Retinal pigment epithelial cell (primary cell): ENCODE measurements at places on chromosomes 6 and 20.

GRCh38 chr6:96235927-96236326 is 220.2 kb downstream of the FUT9 start:
- DNase-seq, result no peak

GRCh38 chr6:135311446-135312200 is 130.5 kb downstream of the MYB start:
- no peak for DNase-seq

DNA sequence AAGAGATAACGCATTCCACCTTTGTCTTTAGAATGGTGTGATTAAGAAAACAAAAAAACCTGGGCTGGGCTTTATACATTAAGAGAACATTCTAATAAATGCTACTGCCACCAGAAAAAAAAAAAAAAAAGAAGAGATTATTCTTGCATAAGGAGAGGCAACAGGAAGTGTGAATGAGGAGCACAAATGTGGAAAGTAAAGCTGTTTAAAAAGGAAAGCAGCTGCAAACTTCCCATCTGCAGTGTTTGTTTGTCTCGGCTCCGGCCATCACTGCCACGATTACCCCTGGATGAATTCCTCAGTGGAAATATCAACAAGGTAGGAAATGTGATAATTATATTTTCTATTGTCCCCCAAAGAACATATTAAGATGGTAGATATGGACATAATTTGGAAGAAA is 223.9 kb downstream of the PHF3 start:
- no peak for DNase-seq

- peak; percentile 9 for DNase-seq
Measured at GRCh38 chr6:78347191-78347916, 520.0 kb upstream of the IRAK1BP1 start.

- no peak for DNase-seq
Measured at GRCh38 chr6:95240514-95240913, 336.8 kb upstream of the MANEA start.

GRCh38 chr6:71410681-71411080 is 122.1 kb downstream of the OGFRL1 start:
- DNase-seq, result no peak

DNA sequence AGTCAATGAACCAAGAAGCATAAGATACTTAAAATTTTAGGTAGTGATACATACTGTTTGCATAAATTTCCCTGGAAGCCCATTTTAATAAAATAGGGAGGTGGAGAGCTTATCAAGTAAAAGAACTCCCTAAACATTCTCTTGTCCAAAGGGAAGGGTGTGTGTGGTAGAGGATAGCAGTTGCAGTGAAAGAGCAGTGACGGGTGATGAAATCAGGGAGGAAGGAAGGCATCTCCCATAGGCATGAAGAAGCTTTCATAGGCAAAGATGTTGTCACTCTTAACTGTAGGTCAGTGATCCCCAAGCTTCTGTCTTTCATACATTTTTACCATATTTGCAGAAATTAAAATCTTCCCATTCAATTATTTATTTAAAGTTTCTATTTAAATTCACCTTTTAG is 60.0 kb upstream of the ZNF831 start:
- DNase-seq, result no peak

GRCh38 chr6:26322645-26323482 is 42.1 kb upstream of the BTN3A2 start:
- DNase-seq, result peak; percentile 46

- no peak for DNase-seq
Measured at GRCh38 chr6:118536478-118536877, 11.6 kb upstream of the PLN start.

DNA sequence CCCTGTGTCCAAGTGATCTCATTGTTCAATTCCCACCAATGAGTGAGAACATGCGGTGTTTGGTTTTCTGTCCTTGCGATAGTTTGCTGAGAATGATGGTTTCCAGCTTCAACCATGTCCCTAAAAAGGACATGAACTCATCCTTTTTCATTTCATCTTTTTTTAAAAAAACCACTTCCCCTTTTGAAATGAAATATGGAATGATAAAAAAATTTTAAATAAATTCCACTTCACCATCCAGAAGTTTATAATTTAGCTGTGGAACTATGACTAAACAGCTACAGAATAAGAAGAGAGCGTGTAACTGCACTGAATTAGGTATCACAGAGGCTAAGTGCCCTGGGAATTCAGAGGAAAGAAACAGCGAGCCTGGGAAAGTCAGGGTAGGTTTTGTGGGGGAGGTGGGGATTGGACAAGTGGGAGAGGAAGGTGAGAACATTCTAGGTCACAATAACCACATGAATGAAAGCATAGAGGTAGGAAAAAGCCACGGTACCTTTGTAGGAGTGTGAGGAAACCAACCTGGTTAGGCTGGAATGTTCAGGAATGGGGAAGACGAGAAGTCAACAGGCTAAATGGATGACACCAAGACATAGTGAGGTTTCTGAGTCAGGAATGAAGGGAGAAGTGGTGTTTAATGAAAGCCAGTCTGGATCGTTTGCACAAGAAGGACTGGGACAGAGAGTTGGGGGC is 11.0 kb downstream of the TRIM10 start:
- DNase-seq, result no peak

DNA sequence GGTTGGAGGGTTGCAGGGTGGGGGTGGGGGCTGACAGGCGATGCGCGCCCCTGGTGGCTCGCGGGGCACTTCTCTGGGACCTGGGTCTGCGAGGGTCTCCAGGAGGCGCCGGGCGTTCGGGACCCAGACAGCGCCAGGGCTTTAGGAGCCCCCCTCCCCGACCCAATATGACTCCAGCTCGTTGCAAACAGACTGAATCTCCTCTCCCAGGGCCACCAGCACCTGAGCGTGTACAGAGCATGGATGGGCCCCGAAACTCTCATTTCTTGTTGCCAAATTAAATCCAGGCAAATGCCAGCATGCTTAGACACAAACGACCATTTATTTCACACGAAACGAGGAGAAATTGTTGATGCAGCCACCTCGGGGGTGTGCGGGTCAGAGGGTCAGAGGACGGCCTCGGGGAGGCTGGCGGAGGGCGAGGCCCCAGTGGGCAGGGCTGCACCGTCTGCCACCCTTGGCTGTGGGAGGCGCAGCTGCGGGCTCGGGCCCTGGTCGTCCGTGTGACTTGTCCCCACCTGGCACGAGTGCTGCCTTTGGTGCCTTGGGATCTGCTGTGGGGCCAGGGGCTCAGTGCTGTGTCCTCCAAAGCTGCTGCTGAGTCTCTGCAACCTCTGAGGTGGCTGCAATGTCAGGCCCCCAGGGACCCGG is 20.9 kb upstream of the GATA5 start:
- no peak for DNase-seq

DNA sequence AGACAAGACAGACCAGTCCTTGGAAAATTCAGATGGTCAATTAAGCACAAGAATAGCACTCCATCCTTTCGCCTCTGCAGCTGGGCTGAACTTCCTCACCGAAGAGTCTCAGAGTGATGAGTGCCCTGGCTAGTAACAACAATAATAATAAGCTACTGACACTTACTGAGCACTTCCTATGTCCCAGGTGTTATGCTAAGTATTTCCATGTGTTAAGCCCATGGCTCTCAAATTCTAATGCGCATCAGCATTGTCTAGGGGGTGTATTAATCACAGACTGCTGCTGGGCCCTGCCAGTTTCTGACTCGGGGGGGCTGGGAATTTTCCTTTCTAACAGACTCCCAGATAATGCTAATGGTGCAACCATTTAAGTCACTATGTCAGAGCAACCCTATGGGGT is 118.2 kb upstream of the LRFN2 start:
- no peak for DNase-seq

DNA sequence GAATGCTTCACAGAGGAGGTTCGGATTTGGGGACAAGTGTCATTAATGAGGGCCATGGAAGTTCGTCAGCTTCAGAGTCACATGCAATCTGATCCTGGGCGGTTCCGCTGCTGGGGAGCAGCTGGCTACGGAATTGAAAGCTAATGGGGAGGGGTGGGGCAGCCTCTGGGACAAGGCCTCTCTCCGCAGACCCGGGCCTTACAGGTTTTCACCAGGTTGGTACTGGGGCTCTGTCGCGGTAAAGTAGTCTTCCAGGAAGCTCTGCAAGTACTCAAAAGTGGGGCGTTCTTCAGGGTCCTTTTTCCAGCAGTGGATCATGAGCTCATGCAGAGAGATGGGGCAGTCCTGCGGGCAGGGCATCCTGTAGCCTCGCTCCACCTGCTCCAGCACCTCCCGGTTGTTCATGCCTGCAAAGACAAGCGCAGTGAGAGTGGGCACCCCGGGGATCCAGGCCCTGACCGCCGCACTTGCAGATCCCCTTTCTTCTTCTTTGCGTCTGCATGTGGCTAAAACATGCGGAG is 55.9 kb upstream of the TRAF3IP2 start:
- DNase-seq, result no peak

DNA sequence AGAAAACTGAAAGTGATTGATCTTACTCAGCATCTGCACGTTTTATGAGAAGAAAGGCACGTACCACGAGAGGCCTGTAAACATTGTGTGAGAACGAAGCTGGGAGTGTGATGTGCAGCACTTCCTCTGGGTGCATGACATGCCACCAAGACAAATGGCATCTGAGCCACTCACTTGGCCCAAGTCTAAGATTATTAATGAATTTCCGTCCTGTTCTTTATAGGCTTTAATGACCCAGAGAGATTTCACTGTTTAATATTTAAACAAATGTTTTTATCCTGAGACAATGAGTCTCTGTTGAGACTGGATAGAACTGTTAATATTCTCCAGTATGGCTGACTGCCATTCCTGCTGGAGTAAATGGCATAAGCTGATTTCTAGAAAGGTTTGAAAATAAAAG is 172.6 kb upstream of the PHACTR1 start:
- DNase-seq, result no peak

DNA sequence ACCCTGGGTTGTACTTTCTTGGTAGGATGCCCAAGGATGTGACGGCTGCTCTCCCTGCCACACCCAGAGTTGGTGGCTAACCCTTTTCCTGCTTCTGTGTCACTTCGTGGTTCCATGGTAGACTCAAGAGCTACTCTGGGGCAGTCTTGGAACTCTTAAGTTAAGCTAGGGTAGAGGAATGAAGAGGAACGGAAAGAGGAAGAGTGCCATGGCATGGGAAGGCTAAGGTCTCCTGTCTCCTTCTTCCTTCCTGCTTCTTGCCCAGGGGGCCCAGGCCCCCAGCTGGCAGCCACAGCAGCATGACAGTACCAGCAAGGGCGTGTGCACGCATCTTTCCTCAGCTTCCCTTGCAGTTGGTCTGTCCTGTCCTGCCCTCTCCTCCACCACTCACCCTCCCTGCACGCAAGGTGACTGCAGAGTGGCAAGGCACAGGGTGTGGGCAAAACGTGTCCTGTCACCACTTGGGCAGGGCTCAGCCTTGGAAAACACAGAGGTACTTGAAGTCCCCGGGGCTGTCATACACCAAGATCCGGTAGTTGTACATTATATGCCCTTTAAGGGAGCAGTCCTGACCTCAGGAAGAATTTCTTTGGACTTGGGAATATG is 39.8 kb upstream of the TGM3 start:
- no peak for DNase-seq

- no peak for DNase-seq
Measured at GRCh38 chr20:34220561-34220960, 20.7 kb upstream of the ASIP start.

- no peak for DNase-seq
Measured at GRCh38 chr6:56689663-56690062, 47.0 kb upstream of the DST start.

DNA sequence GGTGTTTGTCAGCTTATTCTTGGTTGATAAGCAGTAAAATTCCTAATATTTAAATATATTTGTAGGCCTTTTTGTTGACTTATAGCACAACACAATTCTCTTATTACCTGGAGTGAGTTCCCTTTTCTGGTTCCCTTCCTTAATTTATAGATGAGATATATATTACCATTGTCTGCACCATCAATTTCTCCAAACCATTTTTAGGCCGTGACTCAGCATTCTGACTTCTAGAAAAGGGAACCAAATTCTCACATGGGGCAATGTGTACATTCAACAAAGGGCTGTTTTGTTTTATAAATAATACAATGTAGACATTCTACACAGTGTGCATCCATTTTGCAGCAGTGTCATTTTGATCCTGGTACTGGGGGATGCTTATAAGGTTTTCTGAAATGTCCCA is 52.8 kb downstream of the NCOA7 start:
- DNase-seq, result no peak

GRCh38 chr20:42961771-42962170 is 227.9 kb downstream of the PTPRT start:
- no peak for DNase-seq

DNA sequence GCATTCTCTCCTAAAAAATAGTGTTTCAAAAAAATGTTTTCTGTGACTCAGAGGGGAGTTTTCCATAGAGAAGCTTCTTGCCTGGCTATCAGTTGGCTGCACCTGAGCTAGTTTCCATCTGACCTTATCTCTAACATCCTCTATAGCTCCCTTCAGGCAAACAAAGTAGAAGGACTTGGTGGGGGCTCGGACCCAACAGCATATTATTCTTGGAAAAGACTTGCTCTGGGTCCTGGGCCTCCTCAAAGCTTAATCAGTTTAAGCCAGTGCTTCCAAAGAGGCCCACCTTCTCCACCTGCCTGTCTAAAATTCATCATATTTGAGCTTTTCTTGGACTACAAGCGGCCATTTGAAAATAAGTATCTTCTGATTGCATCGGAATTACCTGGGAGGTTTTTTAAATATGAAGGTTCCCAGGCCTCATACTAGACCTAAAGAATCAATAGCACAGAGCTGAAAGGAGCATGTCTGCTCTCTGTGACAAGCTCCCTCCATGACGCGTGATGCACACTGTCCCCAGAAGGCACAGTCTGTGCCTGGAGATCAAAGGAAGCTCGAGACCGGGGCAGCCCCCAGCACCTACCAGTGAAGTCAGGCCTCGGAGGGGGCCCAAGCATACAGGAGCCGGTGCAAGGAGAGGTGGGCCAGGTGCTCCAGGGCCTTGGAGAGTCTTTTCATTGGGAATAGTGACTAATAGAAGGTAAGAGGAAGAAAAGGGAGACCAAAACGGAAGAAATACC is 80.6 kb upstream of the HIVEP1 start:
- no peak for DNase-seq

GRCh38 chr20:13286607-13287006 is 65.5 kb downstream of the ISM1 start:
- no peak for DNase-seq

- DNase-seq, result no peak
Measured at GRCh38 chr6:151534576-151534975, 40.8 kb downstream of the CCDC170 start.

DNA sequence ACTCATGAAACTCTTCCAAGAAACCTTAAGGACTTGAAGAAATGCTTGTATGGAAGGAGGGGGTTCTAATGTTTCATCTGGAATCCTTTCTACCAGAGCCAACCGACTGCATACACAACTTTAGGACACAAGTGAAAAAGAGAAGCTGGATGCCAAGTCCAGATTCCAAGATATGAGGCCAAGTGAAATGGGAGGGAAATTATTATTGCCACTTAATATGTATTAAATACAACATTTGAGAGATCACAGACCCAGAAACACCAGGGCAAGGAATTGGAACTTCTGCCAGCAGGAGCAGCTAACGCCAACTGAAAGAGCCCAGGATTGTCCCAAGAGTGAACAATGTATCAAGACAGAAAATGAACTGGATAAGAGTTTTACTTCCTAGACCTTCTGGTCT is 144.2 kb downstream of the ARHGAP18 start:
- no peak for DNase-seq

- no peak for DNase-seq
Measured at GRCh38 chr6:142929751-142930358, 15.1 kb downstream of the HIVEP2 start.

GRCh38 chr6:116396441-116396840 is 25.7 kb downstream of the DSE start:
- no peak for DNase-seq
